ENCODE measurements at places on chromosomes 7 and 10.

DNA sequence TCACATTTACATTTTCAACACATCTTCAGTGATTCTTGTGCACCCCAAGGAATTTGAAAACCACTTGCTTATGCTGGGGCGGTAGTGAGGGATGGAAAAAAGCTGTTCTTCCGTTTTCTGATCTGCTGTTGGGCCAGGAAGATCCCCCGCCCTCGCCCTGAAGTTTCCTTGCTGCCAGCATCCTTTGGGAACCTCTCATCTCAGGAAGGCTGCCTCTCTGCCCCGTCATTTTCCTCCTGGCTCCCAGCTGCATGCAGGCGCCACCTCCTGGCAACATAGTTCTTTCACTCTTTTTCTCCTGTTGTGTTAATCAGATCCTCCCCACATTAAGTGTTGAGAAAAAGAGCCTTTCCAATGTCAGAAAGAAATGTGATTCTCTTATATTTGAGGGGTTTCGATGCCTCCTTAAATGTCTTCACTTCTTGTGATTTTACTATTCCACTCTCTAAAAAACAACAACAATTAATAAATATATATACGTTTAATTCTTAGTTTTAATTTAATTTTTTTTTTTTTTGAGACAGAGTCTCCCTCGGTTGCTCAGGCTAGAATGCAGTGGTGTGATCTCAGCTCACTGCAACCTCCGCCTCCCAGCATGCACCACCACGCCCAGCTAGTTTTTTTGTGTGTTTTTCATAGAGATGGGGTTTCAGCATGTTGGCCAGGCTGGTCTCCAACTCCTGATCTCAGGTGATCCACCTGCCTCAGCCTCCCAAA is 122.9 kb downstream of the RALA start:
- DNase-seq, result peak; percentile 75

GRCh38 chr10:116524736-116525135 is 21.0 kb upstream of the PNLIP start:
- no peak for DNase-seq

DNA sequence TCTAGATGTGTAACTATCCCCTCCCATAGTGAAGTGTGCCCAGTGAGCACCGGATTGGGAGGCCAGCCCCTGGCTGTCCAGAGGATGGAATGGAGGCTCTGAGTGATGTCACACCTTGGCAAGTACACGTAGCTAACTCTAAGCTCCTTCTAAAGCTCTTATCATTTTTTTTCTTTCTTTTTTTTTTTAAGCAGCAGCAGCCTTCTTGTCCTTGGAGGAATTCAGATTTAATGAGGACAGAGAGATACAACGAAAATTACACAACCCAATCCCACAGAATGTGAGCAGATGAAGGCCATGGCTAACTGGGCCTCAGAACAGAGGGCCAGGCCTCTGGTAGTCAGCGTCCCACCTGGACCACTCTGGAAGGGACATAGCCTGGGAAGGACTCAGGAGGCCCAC is 11.3 kb downstream of the TNS3 start:
- peak; percentile 93 for DNase-seq

GRCh38 chr7:25652366-25652765 is 424.1 kb upstream of the NPVF start:
- no peak for DNase-seq

- peak; percentile 34 for DNase-seq
These were observed at the start of gene RBM20 for GRCh38 chr10:110643653-110644597. Gene RBM20 (plus strand): TSS chr10:110644336. CDS start chr10:110644455, 119 bp downstream.

- DNase-seq, result no peak
These were observed 28.1 kb downstream of the DNMBP start for GRCh38 chr10:99981581-99982199.

- no peak for DNase-seq
These were observed 203.4 kb upstream of the PRKCQ start for GRCh38 chr10:6783471-6783870.

DNA sequence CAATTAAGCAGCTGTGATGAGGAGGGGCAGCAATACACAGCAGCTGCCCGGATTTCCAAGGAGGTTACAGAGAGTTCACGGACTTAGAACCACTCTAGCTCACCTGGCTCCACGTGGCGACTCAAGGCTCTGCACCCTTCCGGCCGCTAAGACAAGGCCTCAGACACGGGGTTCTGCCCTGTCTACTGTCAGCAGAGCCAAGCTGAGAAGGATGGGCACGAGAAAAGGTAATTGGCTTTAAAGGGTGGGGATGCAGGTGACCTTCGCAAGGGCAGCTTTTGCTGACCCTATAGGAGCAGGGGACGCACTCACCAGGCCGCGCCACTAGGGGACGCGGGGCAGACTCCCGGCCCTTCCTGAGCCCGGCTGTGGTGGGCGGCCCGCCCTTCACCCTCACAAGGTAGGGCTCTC is 152.4 kb downstream of the KIF20B start:
- DNase-seq, result no peak

GRCh38 chr7:48634116-48634632 is 290.2 kb upstream of the CDC14C start:
- DNase-seq, result no peak

GRCh38 chr7:114297121-114297520 is 117.5 kb upstream of the FOXP2 start:
- DNase-seq, result no peak

DNA sequence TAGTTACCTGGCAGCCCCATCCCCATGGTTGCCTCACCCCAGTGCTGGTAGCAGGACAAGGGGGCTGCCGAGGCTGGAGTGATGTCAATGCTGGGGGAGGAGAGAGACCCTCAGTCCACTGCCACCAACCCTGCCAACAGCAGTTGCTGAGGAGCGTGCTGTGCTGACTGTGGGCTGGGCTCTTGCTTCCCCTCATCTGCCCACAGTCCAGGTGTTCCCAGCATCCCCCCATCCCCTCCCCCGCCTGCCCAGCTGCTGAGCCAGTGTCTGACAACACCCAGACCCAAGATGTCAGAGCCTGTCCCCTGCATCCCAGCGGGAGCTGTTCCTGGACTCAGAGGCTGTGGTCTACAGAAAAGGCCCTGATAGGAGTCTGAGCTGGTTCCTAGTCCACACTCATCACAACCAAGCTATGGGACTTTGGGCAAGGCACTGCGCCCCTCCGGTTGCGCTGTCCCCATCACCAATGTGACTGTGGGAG is 14.6 kb upstream of the PSAP start:
- no peak for DNase-seq

GRCh38 chr10:77348751-77349150 is 288.9 kb downstream of the KCNMA1 start:
- no peak for DNase-seq

- DNase-seq, result no peak
These were observed 1.8 kb downstream of the COMMD3 start for GRCh38 chr10:22317771-22318565.

GRCh38 chr7:50766849-50767207 is 15.9 kb downstream of the GRB10 start:
- no peak for DNase-seq

GRCh38 chr10:97207131-97207530 is 21.4 kb upstream of the SLIT1 start:
- DNase-seq, result no peak

- DNase-seq, result no peak
These were observed 33.8 kb upstream of the PDLIM1 start for GRCh38 chr10:95324436-95325268.

DNA sequence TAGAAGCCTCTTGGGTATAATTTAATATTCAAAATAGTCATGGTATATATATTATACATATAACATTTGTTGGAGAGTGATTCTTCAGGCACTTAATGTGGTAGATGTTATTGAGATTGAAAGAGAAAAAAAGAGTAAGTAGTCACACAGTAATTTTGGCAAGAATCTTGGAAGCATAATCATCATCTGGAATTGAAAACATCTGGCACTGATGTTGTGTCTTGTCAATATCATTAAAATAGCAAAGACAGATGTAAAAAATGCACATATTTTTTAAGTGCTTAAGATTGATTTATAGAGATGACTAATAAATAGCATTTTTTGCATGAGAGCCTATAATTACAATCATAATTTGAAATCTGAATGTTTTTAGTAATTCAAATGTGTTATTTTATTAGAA is 9.5 kb downstream of the SEMA3D start:
- no peak for DNase-seq

GRCh38 chr7:53191191-53191695 is 155.8 kb downstream of the POM121L12 start:
- DNase-seq, result no peak

DNA sequence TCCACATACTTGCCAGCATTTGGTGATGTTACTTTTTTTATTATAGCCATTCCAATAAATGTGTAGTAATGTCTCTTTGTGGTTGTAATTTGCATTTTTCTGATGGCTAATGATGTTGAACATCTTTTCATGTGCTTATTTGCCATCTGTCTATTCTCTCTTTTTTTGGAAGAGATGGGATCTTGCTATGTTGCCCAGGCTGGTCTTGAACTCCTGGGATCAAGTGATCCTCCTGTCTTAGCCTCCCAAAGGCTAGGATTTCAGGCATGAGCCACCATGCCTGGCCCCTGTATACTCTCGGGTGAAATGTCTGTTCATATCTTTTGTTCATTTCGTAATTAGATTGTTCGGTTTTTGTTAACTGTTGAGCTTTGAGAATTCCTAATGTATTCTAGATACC is 3.4 kb downstream of the OGDH start:
- no peak for DNase-seq

DNA sequence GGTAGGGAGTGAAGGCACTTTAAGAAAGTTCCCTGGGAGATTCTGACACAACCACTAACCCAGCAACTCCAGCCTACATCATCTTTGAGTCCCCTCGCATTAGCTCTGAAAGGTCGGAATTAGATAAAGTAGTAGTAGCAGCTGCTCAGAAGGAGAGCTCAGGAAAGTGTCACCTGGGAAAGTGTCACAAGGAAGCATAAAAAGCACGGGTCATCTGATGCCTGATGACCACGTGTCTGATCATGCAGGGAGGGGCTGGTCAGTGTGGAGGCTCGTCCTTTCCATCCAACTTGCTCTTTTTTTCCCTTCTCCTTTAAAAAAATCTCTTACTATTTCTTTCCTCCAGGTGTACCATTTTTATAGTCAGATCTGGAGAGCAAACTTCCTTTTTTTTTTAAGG is 47.1 kb upstream of the PDCD4 start:
- no peak for DNase-seq

- peak; percentile 99 for DNase-seq
These were observed 4.2 kb upstream of the UPP1 start for GRCh38 chr7:48084727-48085432.

DNA sequence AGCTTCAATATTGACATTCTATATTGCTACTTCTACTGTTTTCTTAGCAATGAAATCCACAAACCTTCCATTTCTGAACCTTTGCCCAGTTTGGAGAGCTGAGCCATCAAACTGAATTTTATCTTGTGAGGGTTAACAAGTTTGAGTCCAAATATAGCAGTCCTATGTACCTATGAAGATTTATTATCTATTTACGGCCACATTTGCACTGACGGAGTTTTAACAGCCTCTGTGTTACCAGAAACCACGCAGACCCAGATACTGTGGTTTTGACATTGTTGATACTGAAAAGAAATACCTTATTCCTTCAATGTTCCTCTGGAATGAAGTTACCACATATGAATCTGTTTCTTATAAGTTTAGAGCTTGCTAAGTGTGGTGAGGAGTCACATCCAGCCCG is 172.6 kb downstream of the FGFR2 start:
- no peak for DNase-seq

- DNase-seq, result peak; percentile 22
These were observed 11.3 kb downstream of the C10orf105 start for GRCh38 chr10:71708301-71708703.

All from iris pigment epithelial cell (primary cell).